Stimulated activated naive CD4-positive, alpha-beta T cell (primary cell): ENCODE measurements at places on chromosomes 2 and 18.

- no peak for DNase-seq
Observed at GRCh38 chr2:127410871-127411652, 7.2 kb upstream of the PROC start.

DNA sequence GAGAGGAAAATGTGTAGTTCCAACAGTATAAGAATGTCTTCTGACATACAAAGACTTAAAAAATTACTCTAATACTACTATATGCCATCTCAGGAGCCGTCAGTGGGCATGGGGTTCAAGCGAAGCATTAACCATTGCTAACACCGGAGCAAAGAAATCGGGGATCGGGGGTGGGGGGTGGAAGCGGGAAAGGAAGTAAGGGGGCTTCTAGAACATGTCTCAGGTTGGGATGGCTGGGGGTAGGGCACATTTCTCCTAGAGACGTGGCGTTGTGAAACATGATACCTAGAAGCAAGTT, 702 bp downstream of the LMAN1 start:
- no peak for DNase-seq

DNA sequence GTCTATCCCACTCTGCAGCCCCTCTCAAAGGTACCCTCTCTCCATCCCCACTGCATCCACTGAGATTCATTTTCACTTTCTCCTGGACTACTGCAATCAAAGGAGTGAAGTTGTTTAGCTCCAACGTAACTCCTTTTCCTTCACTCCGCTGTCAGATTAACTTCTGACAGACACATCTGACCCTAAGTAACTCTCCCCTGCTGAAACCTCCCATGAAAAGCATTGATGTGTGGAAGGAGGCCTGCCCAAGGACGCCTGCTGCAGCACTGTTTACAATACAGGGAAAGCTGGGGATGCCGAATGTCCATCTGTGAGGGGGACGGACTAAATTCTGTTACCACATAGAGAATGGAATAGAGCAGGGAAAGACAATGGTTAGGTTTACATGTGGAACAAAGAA, 114.8 kb downstream of the TMEM163 start:
- no peak for DNase-seq

- no peak for DNase-seq
Observed at GRCh38 chr2:121707920-121708361, 28.7 kb downstream of the NIFK start.

DNA sequence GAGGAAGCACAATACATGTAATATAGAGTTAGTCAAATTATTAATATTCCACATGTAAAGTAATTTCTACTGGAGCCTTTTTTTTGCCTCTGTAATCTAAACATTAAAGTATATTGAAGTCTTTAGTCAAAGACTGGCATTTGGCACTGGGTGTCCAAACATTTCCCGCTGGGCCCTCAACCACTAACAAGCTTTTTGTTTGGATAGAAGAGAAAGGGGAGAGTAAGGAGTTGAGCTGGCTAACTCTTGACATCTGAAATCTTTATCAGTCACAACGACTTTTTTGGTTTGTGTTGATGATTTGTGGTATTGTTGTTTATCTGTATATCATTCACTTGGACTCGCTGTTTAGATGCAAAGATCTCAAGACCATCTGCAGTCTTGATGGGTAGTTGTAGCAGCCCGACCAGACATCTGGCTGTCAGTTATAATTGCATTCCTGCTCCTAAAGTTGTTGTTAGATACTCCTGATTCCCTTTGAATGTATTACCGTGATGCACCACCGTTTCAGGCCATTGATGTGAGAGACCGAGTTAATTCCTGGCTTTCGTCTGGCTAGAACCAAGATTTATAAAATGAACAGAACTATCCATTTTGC, 379.6 kb downstream of the MTX2 start:
- DNase-seq: no peak

DNA sequence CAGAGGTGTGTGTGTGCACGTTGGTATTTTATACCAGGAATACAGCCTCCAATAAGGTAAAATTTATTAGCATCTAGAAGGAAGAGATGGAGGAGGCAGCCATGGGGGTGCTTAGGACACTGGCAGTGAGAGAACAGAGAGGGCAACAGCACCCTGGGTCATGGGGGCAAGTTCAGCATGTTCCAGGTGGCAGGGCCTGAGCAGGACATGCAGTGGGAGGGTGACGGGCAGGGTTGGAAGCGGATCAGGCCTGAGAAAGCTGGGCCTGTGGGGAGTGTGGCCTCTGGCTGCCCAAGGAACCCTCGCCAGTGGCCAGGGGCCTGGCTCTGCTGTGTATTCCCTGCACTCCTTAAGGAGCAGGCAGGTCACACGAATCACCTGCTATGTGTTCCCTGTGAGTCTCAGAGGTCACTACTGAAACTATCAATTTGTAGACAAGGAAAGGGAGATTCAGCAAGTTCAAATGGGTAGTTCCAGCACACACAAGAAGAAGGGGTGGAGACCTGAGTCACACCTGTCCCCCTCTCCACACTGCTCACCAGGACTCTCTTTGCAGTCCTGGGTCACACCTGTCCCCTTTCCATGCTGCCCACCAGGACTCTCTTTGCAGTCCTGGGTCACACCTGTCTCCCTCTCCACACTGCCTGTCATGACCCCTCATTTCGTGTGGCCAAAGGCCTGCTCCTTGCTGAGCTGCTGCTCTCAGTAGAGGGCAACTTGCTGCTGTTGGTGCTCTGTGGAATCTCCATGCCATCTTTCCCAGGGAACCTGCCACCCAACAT, 463.9 kb upstream of the HS6ST1 start:
- no peak for DNase-seq

DNA sequence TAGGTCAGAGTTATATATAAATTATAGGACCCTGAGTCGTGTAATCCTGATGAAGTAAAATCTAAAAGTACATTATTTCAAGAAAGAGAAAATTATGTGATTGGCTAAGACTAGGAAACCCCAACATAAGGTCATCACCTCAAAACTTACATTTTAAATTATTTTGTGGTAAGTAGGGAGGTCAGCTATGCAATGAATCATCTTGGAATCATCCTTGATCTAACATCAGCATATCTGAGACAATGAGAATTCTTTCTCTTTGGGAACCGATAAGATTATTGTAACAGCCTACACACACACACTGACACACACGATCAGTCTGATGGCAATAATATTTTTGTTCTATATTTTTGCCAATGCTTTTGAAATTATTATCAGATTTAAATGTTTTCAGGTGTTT, 904.8 kb upstream of the CHAC2 start:
- no peak for DNase-seq

GRCh38 chr2:63272560-63272959, 221.9 kb downstream of the OTX1 start:
- DNase-seq: no peak

- no peak for DNase-seq
Observed at GRCh38 chr2:232459419-232460035, 3.6 kb downstream of the ALPI start.

GRCh38 chr2:228493852-228494251, 312.4 kb upstream of the SPHKAP start:
- no peak for DNase-seq

GRCh38 chr18:76882146-76882545, 59.8 kb downstream of the ZNF236 start:
- DNase-seq: no peak

DNA sequence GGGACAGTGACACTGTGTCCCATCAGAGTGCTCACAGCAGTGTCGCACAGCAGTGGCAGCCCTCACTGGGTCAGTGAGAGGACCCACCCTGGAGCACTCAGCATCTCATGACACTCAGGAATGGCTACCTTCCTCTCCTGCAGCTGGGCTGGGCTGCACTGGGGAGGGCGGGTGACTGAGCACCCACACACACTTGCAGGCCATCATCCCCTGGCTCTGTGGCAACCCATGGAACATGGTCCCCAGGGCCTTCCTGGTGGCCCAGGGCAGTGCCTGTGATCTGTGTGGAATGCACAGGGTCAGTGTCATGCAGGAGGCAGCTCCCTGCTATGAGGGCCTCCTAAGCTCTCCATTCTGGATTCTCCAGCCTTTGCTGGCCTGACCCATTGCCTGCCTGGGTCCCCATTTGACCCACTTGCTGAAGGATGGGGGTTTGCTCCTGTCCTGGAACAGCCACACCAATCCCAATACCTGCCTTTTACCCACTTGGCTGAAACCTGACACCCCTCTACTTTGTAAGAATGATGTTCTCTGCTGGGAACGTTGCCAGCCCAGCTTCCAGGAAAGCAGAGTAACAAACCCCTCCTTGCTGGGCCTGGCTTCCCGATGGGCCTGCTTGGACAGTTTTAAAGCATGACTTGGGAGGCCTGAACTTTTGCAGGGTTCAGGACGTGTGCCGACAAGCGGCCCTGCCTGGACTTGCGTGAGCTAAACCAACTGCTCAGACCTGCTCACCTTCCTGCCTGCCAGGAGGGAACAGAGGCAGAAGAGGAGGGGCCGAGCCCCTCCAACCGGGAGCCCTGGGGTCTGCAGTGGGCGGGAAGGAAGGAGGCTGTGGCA, 13.7 kb downstream of the HS6ST1 start:
- DNase-seq: no peak
